Glomerular endothelial cell (primary cell): ENCODE measurements at places on chromosomes 2 and 18.

- DNase-seq: no peak
These were observed 191.1 kb upstream of the ALKAL2 start for GRCh38 chr2:479031-479430.

- DNase-seq: peak; percentile 5
These were observed 24.7 kb upstream of the AGAP1 start for GRCh38 chr2:235468978-235469655.

DNA sequence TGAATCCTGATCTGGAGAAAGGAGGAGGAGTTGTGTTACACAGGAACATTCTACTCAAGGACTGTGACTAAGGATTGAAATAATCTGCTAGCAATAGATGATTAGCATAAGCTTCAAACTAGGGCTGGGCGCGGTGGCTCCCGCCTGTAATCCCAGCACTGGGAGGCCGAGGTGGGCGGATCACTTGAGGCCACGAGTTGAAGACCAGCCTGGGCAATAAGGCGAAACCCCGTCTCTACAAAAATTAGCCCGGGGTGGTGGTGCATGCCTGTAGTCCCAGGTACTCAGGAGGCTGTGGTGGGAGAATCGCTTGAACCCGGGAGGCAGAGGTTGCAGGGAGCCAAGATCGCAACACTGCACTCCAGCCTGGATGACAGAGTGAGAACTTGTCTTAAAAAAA is 1.5 kb downstream of the TRMT61B start:
- no peak for DNase-seq

GRCh38 chr18:9319333-9319732 is 15.2 kb upstream of the TWSG1 start:
- DNase-seq: no peak

GRCh38 chr2:28425464-28425835 is 32.8 kb downstream of the FOSL2 start:
- DNase-seq: no peak

DNA sequence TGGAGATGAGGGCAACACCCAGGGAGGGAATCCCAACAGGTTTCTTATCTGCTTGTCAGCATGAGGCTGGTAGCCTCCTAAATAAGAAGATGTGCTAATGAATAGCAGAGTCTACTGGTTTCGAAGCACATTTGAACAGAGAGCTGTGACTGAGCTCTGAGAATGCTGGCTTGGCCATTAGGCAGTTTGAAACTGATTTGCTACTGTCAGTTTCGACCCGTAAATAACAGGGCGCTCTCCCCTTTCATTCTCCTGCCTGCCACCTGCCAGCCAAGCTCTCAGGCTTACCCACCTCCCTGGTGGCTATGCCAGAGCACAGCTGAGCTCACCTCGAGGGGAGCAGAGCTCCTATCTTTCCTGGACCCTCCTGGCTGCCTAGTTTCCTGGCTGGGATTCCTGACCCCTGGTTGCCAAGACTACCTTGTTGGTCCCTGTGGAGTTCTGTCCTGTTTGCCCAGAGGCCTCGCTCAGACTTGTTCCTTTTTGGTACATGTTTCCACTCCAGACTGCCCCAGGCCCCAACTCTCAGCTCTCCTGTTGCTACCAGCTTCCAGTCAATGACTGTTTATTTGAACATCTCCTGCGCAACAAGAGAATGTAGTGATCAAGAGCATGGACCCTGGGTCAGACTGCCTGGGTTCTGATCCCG is 102.3 kb upstream of the ALPP start:
- DNase-seq: no peak

GRCh38 chr2:229712136-229712535 is 2.2 kb downstream of the DNER start:
- no peak for DNase-seq

- DNase-seq: no peak
These were observed 526 bp downstream of the PRKRA start for GRCh38 chr2:178450524-178450773.

DNA sequence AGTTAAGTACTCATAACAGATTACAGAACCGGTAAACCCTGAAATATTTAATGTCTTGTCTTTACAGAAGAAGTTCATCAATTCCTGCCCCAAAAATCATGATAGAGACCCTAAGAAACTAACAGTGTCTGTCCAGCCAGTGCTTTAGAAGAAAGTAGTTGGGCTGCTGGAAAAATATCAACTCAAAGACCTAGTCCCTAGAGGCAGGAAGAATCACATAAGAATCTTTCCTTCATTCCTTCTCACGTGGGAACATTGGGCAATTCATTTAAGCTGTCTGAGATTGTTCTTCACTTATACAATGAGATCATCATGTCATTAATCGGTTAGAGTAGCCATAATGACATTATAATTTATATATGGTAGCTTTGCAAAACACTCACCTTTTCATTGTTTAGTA is 156.4 kb downstream of the CCBE1 start:
- DNase-seq: no peak

- DNase-seq: no peak
These were observed 321.5 kb downstream of the GALNT13 start for GRCh38 chr2:154193246-154193645.
